Endothelial cell (in vitro differentiated cells): ENCODE measurements at places on chromosomes 2 and 18.

GRCh38 chr18:8730080-8730827 is 24.9 kb downstream of the MTCL1 start:
- DNase-seq: no peak

DNA sequence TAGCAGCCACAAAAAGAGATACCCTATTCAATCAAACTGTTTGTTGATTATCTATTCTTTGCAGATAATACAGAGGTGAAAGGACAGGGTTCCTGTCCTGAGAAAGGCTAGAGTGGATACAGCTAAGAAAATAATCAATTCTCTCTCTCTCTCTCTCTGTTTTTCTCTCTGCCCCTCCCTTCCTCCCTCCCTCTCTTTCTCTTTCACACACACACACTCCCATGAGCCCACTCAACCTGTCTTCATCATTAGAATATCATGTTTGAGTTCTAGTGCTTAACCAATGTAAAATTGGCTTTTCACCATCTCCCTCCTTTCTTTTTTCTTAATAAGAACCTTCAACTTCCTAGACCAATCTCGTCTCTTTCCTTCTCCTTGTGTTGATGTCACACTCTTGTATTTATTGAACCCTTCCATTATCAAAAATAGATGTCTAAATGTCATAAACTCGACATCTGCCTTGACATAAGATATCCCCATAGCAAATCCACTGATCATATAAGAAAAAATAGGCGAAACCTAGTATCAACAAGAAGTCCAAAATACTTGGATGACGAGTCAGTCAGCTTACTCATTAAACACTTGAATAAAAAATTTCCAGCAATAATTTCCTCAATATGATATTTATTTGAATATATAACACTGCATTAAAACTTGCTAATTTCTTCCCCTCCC is 42.8 kb upstream of the CYTIP start:
- DNase-seq: no peak

- DNase-seq: peak; percentile 83
Measured at GRCh38 chr2:240437861-240438809, 2.7 kb downstream of the GPC1 start.

GRCh38 chr2:156867201-156867600 is 390.3 kb upstream of the GALNT5 start:
- no peak for DNase-seq

DNA sequence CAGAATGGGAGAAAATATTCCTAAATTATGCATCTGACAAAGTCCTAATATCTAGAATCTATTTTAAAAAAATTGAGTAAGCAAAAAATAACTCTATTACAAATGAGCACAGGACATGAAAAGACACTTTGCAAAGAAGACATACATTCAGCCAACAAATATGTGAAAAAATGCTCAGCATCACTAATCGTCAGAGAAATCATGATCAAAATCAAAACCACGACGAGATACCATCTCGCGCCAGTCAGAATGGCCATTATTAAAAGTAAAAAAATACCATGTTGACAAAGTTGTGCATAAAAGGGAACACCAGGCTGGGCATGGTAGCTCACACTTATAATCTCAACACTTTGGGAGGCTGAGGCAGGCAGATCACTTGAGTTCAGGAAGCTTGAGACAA is 63.5 kb downstream of the EVA1A start:
- no peak for DNase-seq

GRCh38 chr2:221601376-221601775 is 29.3 kb upstream of the EPHA4 start:
- no peak for DNase-seq

DNA sequence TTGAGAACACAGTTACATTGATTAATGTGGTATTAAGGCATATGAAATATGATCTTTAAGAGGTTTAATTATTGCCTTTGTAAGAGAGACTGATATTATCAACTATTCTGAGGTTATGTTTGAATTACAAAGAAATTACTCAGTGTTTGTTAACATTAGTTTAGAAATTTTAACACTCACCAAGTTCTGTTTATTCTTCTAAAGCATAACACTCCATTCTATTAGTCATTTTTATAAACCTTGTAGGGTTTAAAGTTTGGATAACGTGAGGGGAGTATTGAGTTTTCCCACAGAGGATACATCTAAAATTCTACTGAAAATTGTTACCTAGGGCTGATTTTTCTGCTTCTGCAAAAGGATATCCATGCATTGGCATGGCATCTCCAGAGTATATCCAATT is 7.7 kb downstream of the CCDC178 start:
- no peak for DNase-seq

- DNase-seq: no peak
Measured at GRCh38 chr2:230694241-230694640, 18.4 kb upstream of the CAB39 start.

GRCh38 chr2:62042944-62043343 is 137.5 kb downstream of the COMMD1 start:
- DNase-seq: no peak
